ENCODE measurements at places on chromosomes 11 and 22.

- DNase-seq = no peak
Observed at GRCh38 chr22:44419429-44419828, 78.6 kb downstream of the RTL6 start.

GRCh38 chr22:41380993-41381328 is 781 bp upstream of the TEF start:
- no peak for DNase-seq

GRCh38 chr22:43723816-43724215 is 88.3 kb downstream of the EFCAB6 start:
- no peak for DNase-seq

DNA sequence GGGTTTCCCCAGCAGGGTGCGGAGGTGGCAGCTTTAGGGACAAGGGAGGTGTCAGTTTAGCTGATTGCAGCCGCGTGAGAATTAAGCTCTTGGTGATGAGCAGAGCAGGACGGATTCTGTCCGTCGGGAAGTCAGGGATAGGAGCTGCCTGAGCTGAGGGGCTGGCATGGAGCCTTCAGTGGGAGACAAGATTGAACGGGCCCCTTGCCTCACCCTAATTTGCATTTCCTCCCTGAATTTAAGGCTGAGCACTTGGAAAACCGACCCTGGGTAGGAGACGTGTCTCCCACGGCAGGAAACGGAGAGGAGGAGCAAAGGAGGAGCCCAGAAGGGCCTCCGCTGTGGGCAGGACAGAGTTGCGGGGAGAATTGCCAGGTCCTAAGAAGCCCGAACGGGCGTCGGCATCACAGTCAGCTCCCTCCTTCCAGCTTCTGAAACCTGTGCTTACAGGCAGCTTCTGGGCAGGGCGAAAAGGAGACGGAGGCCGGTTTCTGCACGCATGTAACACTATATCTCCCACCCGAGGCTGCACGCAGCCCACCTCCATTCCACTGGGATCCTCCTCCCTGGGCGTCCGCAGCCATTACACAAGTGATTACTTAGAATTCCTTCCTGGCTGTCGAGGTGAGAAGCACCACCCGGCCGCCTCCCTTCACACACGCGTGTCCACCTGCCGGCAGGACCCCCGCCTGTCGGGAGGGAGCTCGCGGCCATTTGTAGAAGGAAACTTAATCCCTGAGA is 345.8 kb downstream of the BRD1 start:
- DNase-seq = no peak

- no peak for DNase-seq
Observed at GRCh38 chr11:61657566-61658290, 22.5 kb upstream of the DAGLA start.

DNA sequence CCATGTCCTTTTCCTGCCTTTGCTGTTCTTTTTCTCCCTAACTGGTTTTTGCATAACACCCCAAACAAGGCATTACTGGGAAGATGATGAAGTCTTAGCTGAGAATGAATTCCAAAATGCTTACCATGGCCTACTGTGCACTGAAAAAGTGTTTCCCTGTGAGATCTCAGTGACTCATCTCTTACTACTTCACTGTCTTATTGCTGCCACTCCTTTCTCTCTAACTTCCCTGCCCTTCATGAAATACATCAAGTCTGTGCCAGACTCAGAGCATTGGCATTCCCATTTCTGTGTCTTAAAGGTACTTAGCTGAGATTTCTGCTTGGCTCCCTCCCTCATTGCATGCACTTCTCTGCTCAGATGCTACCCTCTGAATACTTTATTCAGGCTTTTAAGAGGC is 49.1 kb upstream of the MUC15 start:
- DNase-seq = no peak

GRCh38 chr11:61482513-61482912 is 26.0 kb upstream of the LRRC10B start:
- peak; percentile 30 for DNase-seq

DNA sequence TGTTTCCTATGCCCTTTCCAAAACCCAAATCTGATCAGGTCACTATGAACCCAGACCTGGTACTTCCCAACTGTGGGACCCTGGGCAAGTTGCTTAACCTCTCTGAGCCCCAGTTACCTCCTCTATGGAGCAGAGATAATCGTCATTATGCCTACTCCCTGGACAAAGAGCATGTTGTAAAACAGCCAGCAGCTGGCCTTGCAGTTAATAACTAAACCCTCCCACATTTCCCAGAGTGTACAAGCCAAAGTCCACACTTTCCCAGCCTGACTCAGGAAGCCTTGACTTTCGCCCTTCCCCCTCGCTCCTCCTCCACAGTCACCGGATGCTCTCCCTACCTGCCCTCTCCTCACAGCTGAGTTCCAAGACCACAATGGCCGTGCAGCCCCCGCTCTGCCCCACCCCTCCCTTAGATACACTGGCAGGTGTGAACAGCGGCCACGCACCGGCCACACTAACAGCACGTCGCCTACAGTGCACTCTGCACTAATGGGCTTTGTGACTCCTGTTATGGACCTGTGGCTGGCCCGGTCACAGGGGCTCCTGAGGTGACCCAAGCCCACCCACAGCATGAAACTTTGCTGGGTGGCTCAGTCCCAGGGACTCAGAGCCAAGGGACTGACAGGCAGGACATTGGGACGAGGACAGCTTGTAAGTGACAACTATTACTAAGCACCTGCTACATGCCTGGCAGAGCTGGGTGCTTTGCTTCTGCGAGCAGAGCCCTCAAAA is 15.6 kb upstream of the MFNG start:
- DNase-seq = no peak

- DNase-seq = no peak
Observed at GRCh38 chr22:35328472-35328885, 28.8 kb downstream of the TOM1 start.

Data from erythroblast (primary cell).